ENCODE measurements at places on chromosomes 11 and 22.
A peak's percentile ranks its signal among the peaks of the same experiment; 100 is the strongest.

GRCh38 chr11:108568195-108568858, 25.2 kb downstream of the EXPH5 start:
- no peak for DNase-seq

DNA sequence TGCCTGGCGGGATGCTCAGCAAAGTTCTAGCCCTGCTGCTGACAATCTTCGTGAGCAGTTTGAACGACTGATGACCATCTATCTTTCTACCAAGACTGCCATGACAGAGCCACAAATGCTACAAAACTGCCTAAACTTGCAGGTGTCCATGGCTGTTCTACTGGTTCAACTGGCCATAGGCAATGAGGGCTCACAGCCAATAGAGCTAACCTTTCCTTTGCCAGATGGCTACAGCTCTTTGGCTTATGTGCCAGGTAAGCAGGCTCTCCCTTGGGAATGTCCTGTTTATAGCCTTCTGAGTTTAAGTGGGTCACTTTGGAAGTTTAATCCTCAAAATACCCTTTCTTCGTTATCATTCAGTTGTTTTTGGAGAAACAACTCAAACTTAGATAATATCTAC, 20.1 kb downstream of the UBE4A start:
- no peak for DNase-seq

DNA sequence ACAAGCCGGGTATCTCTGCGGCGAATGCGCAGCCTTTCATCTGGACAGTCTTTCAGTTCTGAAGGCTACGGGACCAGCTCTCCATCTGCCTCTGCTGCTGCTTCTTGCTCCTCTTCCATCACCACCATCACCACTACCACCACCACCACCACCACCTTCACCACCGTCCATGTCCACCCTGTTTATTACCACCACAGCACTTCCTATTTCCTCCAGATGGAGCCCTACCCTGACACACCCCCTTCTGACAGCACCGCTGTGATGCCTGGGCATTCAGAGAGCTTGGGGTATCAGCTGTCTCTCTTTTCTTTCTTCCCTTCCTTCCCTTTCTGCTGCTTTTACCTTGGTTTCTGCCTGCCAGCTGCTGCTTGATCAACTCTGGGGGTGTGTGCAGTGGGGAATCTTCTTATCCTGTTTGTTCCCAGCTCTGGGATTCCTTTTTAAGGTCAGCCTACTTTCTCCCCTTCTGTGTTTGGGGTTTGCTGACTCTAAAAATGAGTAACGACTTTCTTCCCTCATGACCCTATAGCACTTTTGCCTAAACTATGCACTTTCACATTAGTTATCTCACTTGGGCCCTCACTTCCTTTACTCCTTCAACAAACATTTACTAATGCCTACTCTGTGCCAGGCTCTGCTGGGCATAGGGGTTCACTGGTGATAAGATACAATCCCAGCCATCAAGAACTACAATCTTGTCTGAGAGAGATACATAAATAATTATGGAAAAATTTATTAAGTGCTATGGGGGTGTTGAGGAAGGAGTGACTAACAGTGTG, 7.8 kb upstream of the RRM1 start:
- DNase-seq: no peak

GRCh38 chr22:43085658-43086606, 3.3 kb downstream of the TTLL1 start:
- DNase-seq: peak; percentile 33

- no peak for DNase-seq
These were observed 410.7 kb downstream of the MIAT start for GRCh38 chr22:27068121-27068520.

GRCh38 chr11:70399681-70400112, 1.4 kb downstream of the CTTN start:
- no peak for DNase-seq

DNA sequence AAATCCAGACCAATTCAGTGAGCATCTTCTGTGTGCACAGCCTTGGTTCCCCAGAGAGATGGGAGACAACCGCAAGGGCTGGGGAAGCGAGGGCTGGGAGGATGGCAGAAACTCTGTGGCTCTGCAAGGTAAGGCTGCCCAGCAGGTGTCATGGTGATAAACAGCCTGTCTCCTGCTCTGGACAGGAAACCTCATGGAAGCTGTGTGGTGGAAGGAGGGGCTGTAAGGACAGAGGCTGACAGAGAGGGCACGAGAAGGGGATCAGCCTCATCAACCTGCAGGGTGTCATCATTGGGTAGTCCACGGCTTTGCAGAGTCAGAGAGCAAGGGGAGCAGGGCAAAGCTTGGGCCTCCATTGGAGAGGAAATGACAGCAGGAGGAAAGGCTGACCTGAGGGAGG, 138.4 kb upstream of the CADM1 start:
- DNase-seq: no peak

GRCh38 chr11:1812801-1813200, 22.0 kb upstream of the SYT8 start:
- DNase-seq: no peak

- DNase-seq: no peak
These were observed 9.7 kb downstream of the MRGPRD start for GRCh38 chr11:68970921-68971636.

DNA sequence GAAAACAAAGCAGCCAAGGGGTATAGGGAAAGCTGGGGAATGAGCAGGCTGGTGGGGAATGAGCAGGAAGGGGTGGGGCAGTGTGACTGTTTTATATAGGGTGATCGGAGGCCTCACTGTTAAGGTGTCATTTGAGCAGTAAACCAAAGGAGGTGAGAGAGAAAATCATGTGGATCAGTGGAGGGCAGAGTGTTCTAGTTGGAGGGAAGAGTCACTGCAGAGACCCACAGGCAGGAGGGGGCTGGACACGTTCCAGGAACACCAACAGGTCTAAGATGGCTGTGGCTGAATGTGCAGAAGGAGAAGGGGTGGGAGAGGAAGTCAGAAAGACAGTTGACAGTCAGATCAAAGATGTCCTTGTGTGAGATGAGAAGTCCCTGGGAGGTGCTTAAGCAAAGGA, 103.8 kb downstream of the ENTHD1 start:
- DNase-seq: no peak

DNA sequence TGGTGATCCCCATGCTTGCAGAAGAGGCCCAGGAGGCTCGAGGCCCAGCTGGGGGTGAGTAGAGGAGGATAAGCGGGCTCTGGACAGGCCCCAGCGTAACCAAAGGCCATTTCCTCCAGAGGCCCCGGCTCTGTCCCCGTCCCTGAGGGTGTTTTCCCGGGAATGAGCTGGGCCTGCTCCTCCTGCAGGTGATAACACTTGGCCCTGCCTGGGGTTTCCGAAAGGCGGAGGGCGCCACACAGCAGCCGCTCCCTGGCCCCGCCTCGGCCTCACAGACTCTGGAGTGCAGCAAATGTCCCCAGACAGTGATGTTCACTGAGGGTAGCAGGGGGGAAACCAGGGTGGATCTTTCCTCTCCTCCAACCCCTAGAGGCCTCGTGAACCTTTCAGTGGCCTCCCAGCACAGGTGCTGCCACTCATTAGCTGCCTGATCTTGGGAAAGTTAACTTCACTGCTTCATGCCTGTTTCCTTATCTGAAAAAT, 10.5 kb upstream of the MGAT3 start:
- no peak for DNase-seq

DNA sequence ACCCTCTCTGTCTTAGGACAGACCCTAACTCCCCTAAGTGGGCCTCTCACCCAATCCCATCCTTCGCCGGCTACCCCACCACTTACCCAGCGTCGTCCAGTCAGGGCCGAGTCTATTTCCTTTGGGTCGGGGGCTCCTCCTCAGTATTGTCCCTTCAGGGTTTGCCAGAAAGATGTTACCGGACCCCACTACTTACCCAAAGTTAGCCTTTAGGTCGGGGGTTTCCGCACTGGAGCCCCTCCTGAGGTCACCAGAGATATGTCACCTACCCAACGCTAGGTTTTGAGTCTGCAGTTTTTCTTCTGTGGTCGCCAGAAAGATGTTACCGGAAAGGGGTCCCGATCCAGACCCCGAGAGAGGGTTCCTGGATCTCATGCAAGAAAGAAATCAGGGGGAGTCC, 17.9 kb upstream of the B4GALNT4 start:
- DNase-seq: no peak

GRCh38 chr11:5288108-5288905, 13.4 kb downstream of the OR51B4 start:
- DNase-seq: no peak

DNA sequence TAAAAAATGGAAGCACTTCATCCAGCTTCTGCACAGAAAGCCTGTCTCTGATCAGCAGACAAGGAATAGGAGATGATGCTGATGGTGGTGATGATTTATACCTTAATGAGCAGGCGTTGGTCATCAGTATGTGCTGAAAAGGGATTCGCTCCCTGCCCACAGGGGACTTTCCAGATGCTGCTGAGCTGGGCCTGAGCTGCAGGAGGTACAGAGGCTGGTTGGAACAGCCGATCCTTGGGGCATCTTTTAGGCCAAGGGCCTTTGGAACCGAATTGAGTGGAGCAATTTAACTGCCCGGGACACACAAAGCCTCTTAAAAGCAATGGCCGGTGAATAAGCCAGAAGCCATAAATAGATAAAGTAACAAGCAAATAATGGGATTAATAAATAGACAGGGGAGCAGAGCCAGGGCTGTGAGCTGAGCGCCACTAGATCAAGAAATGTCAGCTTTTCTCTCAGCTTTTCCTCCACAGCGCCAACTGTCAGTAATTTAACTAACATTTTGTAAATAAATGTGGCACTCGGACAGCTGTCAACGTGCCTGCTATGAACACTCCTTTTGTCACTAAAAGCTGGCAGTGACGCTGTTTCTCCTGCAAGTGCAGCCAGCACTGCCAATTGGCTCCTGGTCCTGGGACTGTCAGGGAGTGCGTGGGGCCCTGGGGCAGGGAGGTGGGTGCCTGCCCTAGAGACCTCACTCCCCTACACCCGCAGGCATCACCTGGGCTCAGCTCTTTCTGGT, 562.3 kb downstream of the NTM start:
- no peak for DNase-seq

DNA sequence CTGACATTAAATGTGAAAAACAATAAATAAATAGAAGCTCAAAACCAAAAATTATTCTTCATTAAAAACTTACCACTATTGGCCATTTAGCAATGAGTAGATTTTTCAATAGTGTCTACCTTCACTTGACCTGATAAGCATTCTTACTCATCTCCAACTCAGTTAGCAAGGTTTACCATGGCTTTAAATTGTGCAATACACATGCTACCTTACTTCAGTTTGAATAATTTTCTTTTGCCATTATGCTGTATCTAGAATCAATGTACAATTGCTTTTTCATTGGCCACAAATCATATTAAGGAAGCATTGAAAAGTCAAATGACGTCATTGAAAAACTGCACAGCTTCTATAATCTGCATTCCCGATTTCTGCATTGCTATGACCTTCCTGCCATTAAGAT, 64.9 kb downstream of the SVIP start:
- no peak for DNase-seq

- no peak for DNase-seq
These were observed 68.5 kb upstream of the IGLL5 start for GRCh38 chr22:22818861-22819855.

DNA sequence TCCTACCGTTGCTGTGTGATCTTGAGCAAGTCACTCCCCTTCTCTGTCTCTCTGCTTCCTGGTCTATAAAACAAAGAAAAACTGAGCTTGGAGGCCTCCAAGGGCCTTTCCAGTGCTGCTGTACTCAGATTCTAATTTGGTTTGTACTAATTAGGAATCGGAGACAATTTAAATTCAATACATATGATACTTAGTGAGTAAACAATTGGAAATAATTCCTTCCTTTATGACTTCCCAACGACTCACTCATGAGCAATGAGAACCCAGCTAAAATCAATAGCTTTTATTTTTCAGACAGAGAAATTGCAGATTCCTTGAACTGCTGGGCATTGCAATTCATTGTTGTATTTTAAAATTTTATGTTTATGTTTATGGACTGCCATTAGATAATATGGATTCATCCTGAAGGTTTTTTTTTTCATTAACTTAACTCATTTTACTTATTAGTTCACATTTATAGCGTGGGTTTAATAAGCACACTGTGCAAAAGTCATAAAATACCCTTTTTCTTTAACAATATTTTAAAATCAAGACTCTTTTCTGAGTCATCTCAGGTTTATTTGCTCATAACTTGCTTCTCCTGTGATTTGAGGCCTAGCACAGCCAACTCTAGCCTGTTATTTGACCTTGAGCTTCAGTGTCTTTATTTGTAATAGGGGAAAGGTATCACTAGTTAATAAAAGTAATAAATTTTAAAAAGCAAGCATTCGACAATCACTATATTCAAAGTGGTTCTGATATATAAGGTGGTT, 95.8 kb downstream of the TP53I11 start:
- DNase-seq: no peak

DNA sequence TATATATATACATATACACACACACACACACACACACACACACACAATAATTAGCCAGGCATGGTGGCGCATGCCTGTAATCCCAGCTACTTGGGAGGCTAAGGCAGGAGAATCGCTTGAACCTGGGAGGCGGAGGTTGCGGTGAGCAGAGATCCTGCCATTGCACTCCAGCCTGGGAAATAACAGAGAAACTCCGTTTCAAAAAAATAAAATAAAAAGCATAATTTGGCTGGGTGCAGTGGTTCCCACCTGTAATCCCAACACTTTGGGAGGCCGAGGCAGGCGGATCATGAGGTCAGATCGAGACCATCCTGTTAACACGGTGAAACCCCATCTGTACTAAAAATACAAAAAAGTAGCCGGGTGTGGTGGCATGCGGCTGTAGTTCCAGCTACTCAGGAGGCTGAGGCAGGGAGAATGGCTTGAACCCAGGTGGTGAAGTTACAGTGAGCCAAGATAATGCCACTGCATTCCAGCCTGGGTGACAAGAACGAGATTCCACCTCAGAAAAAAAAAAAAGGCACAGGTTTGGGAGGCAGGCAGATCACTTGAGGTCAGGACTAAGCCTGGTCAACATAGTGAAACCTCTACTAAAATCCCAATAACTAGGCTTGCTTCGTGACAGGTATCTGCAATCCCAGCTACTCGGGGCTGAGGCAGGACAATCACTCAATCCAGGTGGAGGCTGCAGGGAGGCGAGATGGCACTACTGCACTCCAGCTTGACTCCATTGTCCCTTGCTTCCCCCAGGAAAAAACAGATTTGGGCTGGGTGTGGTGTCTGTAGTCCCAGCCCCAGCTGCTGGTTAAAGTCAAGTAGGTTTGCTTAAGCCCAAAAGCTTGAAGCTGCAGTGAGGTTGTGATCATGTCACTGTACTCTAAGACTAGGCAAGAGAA, 11.8 kb upstream of the WDR74 start:
- DNase-seq: peak; percentile 71

- no peak for DNase-seq
These were observed 1298.0 kb upstream of the CNTN5 start for GRCh38 chr11:97722721-97723120.

DNA sequence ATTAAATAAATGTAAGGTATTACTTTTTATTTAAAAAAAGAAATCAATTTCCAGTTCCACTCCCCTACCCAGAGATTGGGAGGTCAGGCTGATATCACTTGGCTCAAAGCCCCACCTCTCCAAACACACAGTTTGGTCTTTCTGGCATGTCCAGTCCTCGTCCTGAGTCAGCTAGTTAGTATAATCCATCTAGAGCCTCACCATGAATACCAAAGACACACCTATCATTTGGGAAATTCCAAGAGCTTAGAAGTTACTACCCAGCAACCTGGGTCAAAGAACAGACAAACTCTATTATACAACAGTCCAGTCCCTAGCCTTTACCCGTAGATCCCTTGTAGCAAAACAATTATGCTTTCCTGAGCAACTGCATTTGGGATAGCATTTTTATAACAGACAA, 9.4 kb downstream of the TREH start:
- no peak for DNase-seq

- DNase-seq: no peak
These were observed 33.4 kb downstream of the LMO1 start for GRCh38 chr11:8230178-8230859.

Measured in stimulated activated CD8-positive, alpha-beta memory T cell treated with anti-CD3 and anti-CD28 coated beads, Interleukin-4, amount 100 ng/mL, for 48 hours (primary cell).